ENCODE measurements at places on chromosomes 6 and 20.

- no peak for DNase-seq
Measured at GRCh38 chr6:166541366-166541765, 45.1 kb downstream of the RAMACL start.

DNA sequence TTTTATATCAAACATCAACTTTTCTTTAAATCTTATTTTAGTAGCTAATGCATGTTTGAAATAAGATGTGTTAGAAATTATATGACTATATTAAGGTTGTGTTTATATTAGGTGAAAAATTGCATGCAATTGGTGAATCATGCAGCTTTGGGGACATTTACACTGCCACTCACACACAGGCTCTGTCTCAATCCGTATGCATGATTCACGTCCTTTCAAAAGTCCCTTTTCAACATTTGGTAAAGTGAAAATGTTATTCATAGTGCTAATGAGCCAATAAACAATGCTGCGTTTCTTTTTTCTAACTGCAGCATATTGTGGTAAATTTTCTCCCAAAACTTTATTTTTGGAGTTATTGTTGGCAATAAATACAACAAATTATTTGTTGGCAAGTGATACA is 198.0 kb downstream of the FUT9 start:
- no peak for DNase-seq

GRCh38 chr20:9482180-9482579 is 32.2 kb upstream of the LAMP5 start:
- peak; percentile 11 for DNase-seq

DNA sequence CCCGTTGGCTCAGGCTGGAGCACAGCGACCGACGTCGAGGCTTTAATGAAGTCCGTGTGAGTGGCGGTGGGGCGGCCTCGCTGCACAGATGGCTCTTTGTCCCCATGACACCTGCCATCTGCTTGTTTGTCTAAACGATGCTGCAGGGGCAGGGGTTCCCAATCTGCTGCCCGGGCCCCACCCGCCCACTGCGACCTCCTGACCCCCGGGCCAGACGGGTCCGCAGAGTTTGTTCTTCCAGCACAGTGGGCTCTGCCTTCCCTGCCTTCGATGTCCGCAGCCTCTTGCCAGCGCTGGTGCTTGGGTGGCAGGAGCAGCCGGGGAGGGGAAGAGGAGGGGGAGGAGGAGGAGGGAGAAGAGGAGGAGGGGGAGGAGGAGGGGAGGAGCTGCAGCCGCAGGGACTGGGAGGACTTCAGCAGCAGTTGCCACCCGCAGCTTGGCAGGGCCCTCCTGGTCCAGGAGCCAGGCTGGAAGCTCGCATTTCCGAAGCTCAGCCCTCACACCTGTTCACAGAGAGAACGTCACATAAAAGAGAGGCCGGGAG is 210.0 kb downstream of the DLL1 start:
- no peak for DNase-seq

DNA sequence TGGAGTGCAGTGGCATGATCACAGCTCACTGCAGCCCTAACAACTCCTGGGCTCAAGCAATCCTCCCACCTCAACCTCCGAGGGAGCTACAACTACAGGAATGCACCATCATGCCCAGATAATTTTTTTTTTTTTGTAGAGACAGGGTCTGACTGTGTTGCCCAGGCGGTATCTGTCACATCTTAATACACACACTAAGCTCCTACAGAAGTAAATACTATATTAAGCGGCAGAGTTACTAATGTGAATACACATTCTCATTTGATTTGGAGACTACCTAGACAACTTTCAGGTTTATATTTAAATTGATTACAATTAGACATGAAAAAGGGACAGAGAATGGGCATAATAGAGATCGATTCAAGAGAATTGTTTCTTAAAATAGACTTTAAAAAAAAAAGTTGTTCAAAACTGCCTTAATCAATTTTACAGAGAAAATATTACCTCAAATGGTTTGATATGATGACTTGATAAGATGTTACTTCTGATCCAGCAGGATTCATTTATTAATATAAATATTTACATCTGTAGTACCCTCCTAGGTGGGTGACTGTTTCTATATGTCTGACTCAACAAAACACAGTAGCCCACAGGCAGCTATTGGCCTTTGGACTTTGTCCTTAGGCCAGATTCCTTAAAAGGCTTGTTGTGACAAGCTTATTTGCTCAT is 7.1 kb upstream of the LOC128125822 start:
- DNase-seq, result no peak

DNA sequence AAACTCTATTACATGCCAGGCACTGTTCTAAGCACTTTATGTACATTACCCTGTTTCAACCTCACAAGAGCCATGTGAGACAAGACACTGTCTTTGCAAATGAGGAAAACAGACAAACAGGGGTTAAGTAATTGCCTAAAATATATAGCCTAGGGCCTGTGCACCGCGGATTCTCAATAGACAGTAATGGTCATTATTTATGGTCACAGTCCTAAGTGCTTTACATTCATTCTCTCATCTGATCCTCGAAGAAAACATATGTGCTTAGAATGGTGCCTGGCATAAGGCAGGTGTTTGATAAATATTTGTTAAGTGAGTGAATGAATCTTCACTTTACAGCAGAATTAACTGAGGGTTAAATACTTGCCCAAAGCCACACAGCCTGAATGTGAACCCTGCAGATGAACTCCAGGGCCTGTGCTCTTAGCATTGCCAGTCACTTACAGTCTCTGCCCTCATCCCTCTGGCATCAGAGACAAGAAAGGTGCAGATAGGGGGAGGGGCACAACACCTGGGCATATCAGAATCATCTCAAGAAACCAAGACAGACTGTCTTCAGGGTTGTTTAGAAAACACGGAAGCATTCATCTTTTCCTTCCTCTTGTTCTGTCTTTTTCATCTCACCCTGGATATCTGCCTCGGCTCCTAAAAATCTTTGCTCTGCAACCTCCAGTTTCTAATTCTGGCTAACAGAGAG is 92.8 kb upstream of the SASH1 start:
- no peak for DNase-seq

DNA sequence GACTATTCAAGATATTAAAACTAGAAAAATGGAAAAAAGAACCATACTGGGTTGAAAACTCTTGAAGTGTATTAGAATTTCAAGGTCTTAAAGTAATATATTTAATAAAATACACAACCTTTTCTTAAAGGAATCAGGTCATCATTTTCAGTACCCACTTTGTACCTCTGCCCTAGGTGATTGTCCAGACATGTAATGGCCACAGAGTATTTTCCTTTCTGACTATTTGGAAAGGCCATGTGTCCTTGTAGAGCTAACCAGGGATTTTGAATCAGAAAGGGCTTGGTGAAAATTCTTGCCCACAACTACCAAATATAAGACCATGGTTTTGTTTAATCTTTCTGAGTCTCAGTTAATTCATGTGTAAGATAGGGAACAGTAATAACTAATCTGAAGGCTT is 91.4 kb upstream of the MLIP start:
- DNase-seq, result no peak

DNA sequence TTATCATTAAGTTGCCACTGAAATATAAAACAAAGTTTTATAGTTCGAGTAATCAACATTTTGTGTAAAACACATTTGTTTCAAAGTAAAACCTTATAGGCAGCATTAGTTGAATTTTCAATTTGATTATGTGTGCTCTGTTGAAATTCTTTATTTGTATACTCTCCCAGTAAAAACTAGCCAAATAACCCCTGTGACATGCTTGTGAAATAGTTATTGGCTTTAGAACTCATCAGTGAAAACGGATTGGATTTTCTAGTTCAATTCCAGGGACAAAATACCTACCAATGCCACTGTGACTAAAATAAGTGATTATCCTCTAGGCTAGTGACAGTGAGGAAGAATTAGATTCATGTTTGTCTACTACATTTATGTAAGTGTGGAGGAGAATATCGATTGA is 212.9 kb downstream of the TMEM200A start:
- no peak for DNase-seq

GRCh38 chr6:69761853-69762252 is 35.0 kb downstream of the LMBRD1 start:
- DNase-seq, result no peak

- no peak for DNase-seq
Measured at GRCh38 chr20:50543326-50543725, 33.1 kb downstream of the PTPN1 start.

DNA sequence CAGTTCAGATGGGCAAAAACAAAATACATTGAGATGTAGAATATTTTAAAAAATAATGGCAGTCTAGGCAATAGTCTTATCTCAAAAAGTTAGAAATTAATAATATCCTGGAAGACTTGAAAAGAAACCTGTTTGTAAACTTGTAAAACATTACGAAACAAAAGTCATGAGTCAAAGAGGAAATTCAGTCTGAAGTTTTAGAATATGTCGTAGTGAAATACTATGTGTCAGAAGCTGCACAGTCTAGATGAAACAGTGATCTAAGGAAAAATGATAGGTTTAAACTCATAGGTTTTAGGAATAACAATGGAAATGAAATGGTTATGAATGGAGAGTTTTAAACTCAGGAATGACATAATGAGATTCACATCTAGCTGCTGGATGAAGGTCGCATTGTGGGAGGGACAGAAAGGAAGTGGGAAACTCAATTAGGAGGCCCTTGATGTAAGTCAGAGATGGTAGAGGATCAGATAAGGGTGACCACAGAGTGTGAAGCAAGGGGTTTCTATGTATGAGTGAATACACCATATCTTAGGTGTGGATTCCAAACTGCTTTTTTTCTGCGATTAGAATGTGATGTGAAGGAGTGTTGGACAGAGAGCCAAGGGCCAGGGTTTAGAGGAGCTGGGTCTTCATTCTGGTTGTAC is 2.8 kb downstream of the SNRPB2 start:
- no peak for DNase-seq

DNA sequence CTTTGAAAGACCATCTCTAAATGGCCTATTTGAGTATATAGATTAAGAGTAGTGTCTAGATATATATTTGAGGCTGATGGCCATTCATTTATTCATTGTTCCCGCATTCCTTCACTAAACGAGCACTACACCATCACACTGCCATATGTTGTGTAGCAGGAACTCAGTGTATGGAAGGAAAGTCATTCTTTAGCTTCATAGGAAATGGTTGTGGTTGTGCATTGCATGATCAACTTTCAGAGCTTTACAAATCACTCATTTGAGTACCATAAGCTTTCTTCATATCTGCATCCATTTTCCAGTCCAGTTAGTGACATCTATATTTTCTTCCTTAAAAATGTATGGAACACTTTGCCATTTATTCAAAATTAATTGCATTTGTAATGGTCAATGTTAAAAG is 97.9 kb downstream of the ARID1B start:
- DNase-seq, result no peak
